ENCODE measurements at places on chromosomes 16 and 17.

GRCh38 chr17:40176754-40177110 lies 538 bp upstream of the RAPGEFL1 start:
- H3K27ac ChIP-seq: no peak overlapping the region
- no peaks in the 10 kb centered on the region for H3K27me3 ChIP-seq
- H3K36me3 ChIP-seq: peaks cover 19% of the 10 kb centered on the region
- peak overlapping the region; percentile 52 for H3K4me3 ChIP-seq

GRCh38 chr16:7534749-7535148 lies 202.1 kb downstream of the RBFOX1 start:
- H3K27ac ChIP-seq: no peak overlapping the region
- no peaks in the 10 kb centered on the region for H3K27me3 ChIP-seq
- no peak for DNase-seq
- H3K4me3 ChIP-seq: no peak overlapping the region
- no peaks in the 10 kb centered on the region for H3K36me3 ChIP-seq

GRCh38 chr17:74217037-74217730 lies 3.8 kb downstream of the TTYH2 start:
- peaks cover 45% of the 10 kb centered on the region for H3K27me3 ChIP-seq
- no peak for DNase-seq
- peaks cover 22% of the 10 kb centered on the region for H3K4me1 ChIP-seq
- no peak overlapping the region for H3K4me3 ChIP-seq

DNA sequence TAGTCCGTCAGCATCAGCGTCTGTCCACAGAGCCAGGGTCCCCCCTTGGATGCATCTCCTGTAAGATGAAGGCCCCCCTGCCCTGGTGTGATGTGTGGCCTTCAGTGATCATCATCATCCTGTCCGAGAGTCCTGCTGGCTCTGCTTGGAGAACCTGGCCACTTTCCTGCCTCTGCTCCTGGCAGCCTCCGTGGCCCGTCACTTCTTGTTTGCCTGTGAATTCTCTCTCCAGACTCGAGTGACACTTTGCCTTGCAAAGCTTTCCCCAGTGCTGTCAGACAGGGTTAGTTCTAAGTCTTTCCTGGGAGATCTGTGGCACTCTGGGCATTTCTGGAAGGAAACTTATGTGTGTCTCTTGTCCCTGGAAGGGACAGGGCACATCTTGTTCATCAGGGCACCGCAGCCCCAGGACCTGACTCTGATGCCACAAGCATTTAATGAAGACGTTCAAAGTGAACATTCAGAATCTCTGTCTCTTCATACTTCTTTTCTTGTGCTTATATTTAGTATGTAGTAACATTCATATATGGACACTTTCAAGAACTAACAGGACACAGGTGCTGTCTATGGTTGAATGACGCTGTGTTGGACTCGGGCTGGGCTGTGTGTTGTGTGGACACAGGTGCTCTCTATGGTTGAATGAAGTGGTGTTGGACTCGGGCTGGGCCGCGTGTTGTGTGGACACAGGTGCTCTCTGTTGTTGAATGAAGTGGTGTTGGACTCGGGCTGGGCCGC lies 68.5 kb downstream of the RPTOR start:
- peaks cover 10% of the 10 kb centered on the region for H3K4me1 ChIP-seq
- no peak for DNase-seq
- no peaks in the 10 kb centered on the region for H3K36me3 ChIP-seq
- no peaks in the 10 kb centered on the region for H3K27me3 ChIP-seq
- no peak overlapping the region for H3K4me3 ChIP-seq

GRCh38 chr16:68113059-68113761 lies 28.0 kb downstream of the NFATC3 start:
- H3K27ac ChIP-seq: no peak overlapping the region
- H3K4me1 ChIP-seq: no peaks in the 10 kb centered on the region
- DNase-seq: no peak

- H3K27ac ChIP-seq: no peak overlapping the region
- H3K4me3 ChIP-seq: no peak overlapping the region
- no peak for DNase-seq
These were observed 121.6 kb downstream of the ZNF423 start for GRCh38 chr16:49734331-49734730.

DNA sequence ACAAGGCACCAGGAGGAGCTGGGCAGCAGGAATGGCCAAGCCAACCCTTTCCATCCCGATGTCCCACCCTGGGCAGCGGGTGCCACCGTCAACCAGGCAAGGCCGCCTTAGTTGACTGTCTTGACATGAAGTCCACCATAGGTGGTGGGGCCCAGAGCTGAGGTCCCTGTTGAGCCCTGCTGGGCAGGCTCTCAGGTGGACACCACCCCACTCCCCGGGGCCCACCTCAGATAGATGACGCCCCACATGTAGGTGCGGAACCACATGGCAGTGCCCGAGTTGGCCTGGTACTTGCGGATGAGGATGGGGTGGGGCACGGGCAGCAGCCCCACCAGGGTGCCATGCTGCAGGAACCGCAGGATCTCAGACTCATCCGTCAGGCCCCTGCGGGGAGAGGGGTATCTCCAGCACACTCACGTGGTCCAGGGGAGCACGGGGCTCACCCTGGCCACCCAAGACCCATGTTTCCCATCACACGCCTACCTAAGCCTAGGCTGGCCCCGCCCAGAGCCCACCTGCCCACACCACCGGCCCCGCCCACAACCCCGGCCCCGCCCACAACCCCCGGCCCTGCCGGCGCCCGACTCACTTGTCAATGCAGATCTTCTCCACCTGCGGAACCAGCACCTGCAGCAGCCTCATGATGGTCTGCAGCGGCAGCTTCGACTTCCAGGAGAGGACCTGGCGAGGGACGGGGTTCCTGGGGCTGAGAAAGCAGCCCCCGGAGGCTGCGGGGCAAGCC lies 16.2 kb downstream of the OTOP3 start:
- peaks cover 5% of the 10 kb centered on the region for H3K4me1 ChIP-seq
- H3K27ac ChIP-seq: no peak overlapping the region
- peaks cover 5% of the 10 kb centered on the region for H3K36me3 ChIP-seq
- H3K4me3 ChIP-seq: no peak overlapping the region

GRCh38 chr16:28297784-28298510 lies 5.6 kb downstream of the SBK1 start:
- no peak overlapping the region for H3K27ac ChIP-seq
- H3K27me3 ChIP-seq: no peaks in the 10 kb centered on the region
- H3K4me1 ChIP-seq: peaks cover 25% of the 10 kb centered on the region
- no peak for DNase-seq

DNA sequence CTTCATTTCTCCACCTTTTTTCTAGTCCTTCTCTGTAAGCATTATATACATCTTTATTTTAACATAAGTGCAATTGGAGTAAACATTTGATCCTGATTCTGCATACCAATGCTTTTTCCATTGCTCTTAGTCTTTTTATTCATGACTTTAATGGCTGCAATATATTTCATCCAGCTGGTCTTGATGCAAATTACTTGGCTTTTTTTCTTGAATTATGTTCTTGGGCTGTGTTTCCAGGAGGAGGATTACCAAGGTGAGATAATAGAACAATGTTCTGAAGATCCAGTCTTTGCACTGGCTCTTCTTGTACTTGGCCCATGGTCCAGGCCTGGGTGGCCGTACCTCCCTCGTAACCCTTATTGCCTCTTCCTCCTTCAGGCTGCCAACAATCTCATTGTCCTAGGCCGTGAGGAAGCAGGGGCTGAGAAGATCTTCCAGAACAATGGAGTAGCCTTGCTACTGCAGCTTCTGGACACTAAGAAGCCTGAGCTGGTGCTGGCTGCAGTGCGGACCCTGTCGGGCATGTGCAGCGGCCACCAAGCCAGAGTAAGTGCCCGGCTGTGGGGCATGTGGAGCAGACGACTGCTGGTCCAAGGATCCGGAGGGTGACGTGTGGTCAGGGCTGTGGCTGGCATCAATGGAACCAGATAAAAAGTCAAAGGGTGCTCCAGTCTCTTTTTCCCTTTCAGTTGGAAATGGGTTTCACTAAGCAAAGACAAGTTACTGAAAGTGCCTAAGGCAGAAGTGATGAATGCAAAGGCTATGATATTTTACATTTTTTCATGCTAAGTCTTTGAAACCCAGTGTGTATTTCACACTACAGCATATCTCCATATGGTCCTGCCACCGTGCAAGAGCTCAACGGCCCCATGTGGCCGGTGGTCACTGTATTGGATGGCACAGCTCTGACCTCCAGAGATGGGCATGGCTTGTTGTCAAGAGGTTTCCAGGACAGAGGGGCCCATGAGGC lies 6.9 kb downstream of the UNC45B start:
- no peak overlapping the region for H3K4me3 ChIP-seq
- no peak for DNase-seq
- H3K27me3 ChIP-seq: peaks cover 24% of the 10 kb centered on the region
- H3K27ac ChIP-seq: no peak overlapping the region
- no peaks in the 10 kb centered on the region for H3K36me3 ChIP-seq

GRCh38 chr16:66152823-66153393 lies 213.6 kb upstream of the CDH5 start:
- H3K27ac ChIP-seq: peak overlapping the region; percentile 89
- peaks cover 40% of the 10 kb centered on the region for H3K27me3 ChIP-seq
- H3K4me3 ChIP-seq: no peak overlapping the region
- DNase-seq: no peak
- peaks cover 48% of the 10 kb centered on the region for H3K4me1 ChIP-seq
- H3K36me3 ChIP-seq: no peaks in the 10 kb centered on the region

DNA sequence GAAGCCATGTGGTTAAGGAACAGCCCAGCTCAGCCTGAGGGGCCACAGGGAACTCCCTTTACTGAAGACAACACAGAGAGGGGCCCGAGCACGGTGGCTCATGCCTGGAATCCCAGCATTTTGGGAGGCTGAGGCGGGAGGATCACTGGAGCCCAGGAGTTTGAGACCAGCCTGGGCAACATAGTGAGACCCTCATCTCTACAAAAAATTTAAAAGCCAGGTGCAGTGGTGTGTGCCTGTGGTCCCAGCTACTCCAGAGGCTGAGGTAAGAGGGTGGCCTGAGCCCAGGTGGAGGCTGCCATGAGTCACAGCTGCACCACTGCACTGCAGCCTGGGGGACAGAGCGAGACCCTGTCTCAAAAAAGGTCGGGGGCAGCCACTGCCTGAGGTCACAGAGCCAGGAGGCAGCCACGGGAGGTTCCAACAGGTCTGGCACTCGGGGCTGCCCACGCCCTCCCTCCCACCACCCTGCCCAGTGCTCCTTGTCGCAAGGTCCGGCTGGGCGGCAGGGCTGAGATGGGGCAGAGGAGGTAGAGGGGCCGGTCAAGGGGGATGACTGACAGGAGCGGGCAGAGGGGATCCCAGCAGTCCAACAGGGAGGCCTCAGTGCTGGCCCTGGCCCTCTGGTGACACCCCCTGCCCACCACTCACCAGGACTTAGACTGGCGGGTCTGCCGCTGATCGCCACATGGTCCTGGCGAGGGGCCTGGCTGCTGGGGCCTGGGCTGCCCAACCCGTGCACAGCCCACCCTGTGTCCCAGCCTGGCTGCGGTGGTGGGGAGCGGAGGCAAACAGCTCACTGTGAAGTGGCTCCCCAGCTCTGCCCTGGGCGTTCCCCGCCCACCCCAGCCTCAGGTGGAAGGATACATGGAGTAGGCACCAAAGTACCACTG lies 3.4 kb downstream of the CYBA start:
- no peak for DNase-seq
- peaks cover 6% of the 10 kb centered on the region for H3K36me3 ChIP-seq
- no peak overlapping the region for H3K27ac ChIP-seq
- H3K4me3 ChIP-seq: no peak overlapping the region
- no peaks in the 10 kb centered on the region for H3K27me3 ChIP-seq
- peaks cover 10% of the 10 kb centered on the region for H3K4me1 ChIP-seq

GRCh38 chr16:88287219-88287618 lies 95.5 kb upstream of the ZNF469 start:
- peaks cover 9% of the 10 kb centered on the region for H3K4me1 ChIP-seq
- no peak overlapping the region for H3K27ac ChIP-seq
- no peak for DNase-seq
- H3K27me3 ChIP-seq: no peaks in the 10 kb centered on the region

GRCh38 chr17:83136156-83136555 lies 56.7 kb downstream of the METRNL start:
- DNase-seq: peak; percentile 36
- H3K4me3 ChIP-seq: no peak overlapping the region
- H3K4me1 ChIP-seq: peaks cover 6% of the 10 kb centered on the region
- H3K27me3 ChIP-seq: peaks cover 50% of the 10 kb centered on the region
- no peak overlapping the region for H3K27ac ChIP-seq

- H3K36me3 ChIP-seq: peaks cover 13% of the 10 kb centered on the region
- H3K4me3 ChIP-seq: peak overlapping the region; percentile 79
- peaks cover 10% of the 10 kb centered on the region for H3K4me1 ChIP-seq
These were observed 22.4 kb upstream of the TEKT1 start for GRCh38 chr17:6853764-6854442.

DNA sequence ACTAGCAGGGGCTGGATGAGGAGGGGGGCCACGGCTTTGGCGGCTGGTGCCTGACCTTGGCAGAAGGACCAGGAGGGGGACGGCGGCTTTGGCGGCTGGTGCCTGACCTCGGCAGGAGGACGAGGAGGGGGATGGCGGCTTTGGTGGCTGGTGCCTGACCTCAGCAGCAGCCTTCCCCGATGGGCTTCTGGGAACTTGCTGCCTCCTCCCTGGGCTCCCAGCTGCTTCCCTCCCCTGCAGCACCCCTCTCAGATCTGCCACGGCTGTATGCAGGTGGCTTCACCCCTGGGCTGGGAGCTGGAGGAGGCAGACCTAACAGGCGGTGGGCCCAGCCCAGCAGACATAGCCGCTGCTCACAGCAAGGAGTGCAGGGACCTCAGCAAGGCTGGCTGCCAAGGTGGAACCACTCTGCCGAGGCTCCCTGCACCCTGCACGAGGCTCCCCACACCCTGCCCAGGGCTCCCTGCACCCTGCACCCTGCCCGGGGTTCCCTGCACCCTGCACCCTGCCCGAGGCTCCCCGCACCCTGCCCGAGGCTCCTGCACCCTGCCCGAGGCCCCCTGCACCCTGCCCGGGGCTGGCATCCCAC lies 38.4 kb upstream of the CBFA2T3 start:
- DNase-seq: no peak
- H3K27me3 ChIP-seq: peaks cover 19% of the 10 kb centered on the region
- no peak overlapping the region for H3K4me3 ChIP-seq
- H3K36me3 ChIP-seq: no peaks in the 10 kb centered on the region
- no peak overlapping the region for H3K27ac ChIP-seq

- H3K36me3 ChIP-seq: no peaks in the 10 kb centered on the region
- DNase-seq: no peak
- no peaks in the 10 kb centered on the region for H3K27me3 ChIP-seq
- no peaks in the 10 kb centered on the region for H3K4me1 ChIP-seq
- no peak overlapping the region for H3K27ac ChIP-seq
These were observed 34.2 kb upstream of the MRTFB start for GRCh38 chr16:14036889-14037288.

- H3K27me3 ChIP-seq: no peaks in the 10 kb centered on the region
- no peaks in the 10 kb centered on the region for H3K36me3 ChIP-seq
- no peak overlapping the region for H3K4me3 ChIP-seq
- H3K4me1 ChIP-seq: peaks cover 36% of the 10 kb centered on the region
- DNase-seq: no peak
These were observed 173.9 kb downstream of the LAT start for GRCh38 chr16:29158785-29159184.

- H3K27me3 ChIP-seq: peaks cover 23% of the 10 kb centered on the region
- H3K4me1 ChIP-seq: peaks cover 23% of the 10 kb centered on the region
- DNase-seq: no peak
- H3K27ac ChIP-seq: peak overlapping the region; percentile 67
- H3K4me3 ChIP-seq: peak overlapping the region; percentile 72
These were observed 716 bp upstream of the HIC1 start for GRCh38 chr17:2054262-2054511.

Measured in mesothelial cell of epicardium (in vitro differentiated cells).